Hepatic stellate cell (primary cell): ENCODE measurements at places on chromosomes 16 and 17.

GRCh38 chr16:3113765-3114479 is 1.5 kb downstream of the ZNF205 start:
- peak; percentile 48 for DNase-seq

- DNase-seq = no peak
These were observed 113.4 kb upstream of the CIBAR2 start for GRCh38 chr16:85225721-85226120.

DNA sequence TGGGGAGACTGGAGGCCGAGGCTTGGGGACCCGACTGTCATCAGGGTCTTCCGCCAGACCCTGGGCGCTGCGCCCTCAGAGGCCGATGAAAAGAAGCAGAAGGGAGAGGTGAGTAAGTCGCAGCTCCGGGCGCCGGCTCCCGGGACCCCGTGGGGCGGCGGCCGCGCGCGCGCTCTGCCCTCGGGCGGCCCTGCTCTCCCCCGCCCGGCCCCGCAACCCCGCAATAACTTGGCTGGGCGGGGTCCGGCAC is 392 bp upstream of the ABHD15 start:
- DNase-seq = no peak

GRCh38 chr16:84498223-84498610 is 6.2 kb downstream of the MEAK7 start:
- no peak for DNase-seq

GRCh38 chr16:25014500-25015147 is 545 bp downstream of the ARHGAP17 start:
- DNase-seq = no peak

- DNase-seq = no peak
These were observed 6.9 kb upstream of the KRT17 start for GRCh38 chr17:41631025-41631897.

DNA sequence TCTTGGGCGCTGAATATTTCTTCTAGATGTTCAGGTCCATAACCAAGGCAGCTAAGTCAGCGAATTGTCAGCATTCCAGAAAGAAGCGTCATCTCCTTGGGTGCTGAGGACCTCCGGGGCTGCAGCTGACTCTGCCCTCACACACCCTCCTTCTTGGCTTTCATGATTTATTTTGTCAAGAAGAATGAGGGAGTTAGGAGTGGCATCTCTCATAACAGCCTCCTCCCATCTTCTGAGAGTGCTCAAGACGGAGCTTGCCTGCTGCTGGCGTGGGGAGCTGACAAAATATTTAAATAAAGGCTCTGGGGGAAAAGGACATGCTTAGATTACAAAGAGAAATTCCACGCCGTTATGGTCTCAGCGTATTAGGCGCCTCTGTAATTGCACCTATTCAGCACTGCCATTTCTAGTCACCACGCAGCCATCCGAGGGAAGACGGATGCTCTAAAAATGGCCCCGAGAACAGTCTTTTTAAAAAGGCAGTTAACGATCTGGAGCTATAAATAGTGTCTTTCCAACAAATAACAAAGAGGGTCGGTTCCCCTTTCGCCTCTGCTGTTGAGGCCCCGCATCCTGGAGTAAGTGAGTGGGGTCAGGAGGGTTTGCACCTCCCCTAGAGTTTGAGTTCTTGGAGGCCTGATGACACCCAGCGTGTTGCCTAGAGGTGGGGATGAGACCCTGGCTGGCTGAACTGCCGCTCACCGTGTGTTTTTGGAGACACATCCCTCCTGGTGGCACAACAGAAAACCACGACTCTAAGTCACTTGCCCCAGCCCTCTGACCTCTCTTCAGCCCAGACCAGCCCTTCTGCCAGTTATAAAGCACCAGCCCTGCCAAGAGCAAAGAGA is 187.0 kb downstream of the CCDC182 start:
- DNase-seq = peak; percentile 78

DNA sequence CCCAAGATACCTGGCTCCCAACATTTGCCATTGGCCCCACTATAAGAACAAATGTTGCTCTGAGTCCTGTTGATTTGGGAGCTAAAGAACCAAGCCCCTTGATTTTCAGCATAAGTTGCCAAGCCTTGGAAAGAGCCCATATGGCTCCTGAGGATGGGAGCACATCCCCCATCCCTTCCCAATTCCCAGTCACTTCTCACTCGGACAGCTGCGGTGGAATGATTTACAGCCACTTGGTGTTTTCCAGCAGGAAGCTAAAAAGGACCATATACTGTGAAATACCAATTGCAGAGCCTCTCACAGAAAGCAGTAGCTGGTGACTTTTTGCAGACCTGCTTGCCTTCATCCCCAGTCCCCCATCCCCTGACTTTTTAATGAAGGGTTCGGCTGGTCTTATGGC is 524.6 kb downstream of the GRIN2A start:
- DNase-seq = no peak

DNA sequence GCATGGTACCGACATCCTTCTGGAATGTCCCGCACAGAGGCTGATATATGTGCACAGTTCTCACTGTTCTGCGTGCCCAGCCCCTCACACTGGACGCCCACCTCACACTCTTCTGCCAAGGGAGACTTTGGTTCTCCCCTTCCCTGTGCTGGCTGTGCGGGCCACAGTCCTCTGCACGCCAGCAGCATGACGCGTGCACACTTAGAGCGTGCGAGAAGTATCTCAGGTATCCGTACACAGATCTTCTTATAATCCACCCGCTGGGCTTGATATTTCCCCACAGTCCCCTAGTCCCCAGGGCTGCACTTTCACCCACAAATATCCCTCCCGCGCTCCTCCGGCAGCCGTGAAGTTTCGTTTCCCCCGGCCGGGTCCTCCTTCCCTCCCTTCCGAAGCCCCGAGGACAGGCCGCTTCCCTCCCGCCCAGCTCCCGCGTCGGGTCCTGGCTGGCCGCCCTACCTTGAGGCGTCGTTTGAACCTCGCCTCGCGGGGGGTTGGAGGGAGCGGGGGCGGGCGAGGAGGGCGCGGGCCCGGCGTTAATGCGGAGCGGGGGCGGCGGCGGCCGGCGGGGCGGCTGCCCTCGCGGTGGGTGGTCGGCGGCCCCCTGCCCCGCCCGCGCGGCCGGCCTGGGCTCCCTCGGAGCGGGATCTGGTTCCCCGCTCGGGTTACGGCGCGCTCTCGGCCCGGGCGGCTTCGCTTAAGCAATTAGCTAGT is 5.0 kb upstream of the FOXF1 start:
- no peak for DNase-seq

DNA sequence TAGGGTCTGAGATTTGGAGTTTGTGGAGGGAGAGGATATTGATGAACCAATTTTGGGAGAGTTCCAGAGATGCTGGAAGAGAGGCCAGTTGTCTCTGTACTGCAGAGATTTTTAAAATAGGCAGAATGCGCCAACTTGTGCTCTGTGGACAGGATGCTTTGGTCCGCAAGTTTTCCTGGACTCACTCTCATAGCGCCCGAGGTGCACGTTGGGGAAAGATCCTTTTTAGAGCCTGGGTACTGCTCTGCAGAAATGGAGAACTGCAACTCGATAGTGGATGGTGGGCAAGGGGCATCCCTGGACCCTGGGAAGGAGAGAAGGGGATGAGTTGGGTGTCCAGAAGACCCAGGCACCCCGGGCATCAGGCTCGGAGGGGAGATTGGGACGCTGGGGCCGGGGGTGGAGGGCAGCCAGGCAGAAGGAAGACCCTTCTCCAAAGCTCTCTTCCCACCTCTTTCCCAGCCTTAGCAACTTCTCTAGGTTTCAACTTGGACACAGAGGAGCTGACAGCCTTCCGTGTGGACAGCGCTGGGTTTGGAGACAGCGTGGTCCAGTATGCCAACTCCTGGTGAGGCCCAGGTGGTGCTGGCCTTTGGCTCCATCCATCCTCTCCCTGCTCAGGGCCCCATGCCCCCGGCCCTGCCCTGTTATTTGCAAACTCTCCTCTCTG is 590 bp downstream of the ITGAX start:
- no peak for DNase-seq

DNA sequence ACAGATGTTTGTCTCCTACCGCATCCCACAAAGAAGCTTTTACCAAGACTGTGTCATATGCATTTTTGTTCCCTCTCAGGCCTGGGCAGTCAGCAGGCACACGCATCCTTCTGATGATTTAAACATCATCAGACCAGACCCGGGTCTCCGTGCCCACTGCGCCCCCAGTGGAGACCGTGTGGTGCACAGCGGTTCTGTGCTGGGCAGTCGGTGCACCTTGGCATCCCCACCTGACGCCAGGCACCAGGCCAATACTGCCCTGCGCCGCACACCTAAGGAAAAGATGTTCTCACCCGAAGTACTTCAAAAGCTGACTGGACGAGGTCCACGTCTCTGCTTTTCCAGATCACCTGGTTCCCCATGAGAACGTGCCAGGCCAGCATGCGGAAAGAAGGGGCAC is 10.6 kb upstream of the PLD6 start:
- DNase-seq = no peak

- no peak for DNase-seq
These were observed 22.7 kb downstream of the MPP3 start for GRCh38 chr17:43810226-43810715.

- DNase-seq = no peak
These were observed 11.8 kb downstream of the MAP2K3 start for GRCh38 chr17:21296097-21297025.

DNA sequence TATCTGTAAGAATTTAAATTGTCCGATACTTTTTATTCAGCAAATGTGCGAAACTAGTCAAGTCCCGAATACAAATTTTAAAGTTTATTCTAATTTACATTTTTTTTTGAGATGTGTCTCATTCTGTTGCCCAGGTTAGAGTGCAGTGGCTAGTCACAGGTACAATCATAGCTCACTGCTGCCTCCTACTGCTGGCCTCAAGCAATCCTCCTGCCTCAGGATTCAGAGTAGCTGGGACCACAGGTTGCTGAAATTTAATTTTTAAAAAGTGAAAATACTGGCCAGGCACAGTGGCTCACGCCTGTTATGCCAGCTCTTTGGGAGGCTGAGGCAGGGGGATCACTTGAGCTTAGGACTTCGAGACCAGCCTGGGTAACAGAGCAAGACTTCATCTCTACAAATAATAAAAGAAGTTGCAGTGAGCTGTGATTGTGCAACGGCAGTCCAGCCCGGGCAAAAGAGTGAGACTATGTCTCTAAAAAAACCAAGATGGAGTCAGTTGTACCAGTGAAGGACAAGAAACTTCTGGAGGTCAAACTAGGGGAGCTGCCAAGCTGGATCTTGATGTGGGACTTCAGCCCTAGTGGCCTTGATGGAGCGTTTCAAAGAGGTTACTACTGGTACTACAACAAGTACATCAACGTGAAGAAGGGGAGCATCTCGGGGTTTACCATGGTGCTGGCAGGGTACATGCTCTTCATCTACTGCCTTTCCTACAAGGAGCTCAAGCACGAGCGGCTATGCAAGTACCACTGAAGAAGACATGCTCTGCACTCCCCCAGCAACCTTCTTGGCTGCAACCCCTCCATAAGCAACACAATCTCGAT is 5.6 kb downstream of the POLG2 start:
- no peak for DNase-seq

DNA sequence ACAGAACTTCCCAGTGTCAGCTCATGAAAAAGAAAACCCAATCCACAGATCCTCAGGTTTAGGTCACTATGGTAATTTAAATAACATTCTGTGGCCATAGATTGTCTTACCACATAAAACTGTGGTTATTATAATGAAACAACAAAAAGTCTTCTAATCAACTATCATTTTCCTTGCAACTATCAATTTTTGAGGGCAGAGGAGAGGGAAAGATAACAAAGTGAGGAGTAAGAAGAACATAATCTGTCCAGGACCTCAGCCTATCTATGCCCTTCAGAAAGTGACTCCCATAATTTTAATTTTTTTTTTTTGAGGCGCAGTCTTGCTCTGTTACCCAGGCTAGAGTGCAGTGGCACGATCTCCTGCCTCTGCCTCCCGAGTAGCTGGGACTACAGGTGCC is 4.0 kb upstream of the GGNBP2 start:
- DNase-seq = no peak

GRCh38 chr17:14389681-14390080 is 88.8 kb downstream of the HS3ST3B1 start:
- DNase-seq = no peak

DNA sequence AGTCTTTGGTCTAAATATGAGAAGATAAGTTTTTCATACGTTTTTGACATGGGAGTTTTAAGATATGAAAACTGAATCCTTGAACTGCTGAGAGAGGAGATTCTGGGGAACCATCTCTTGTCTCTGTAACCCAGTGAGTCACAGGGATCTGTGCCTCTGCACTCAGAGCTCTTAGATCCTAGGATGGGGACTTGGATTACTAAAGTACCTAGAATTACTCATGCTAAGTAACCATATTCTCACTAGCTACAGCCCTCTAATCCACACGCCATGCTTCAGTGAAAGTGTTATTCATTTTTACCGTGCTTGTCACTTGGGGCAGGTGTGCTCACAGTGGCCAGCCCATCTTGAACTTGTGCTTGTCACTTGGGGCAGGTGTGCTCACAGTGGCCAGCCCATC is 2.0 kb downstream of the MRM3 start:
- no peak for DNase-seq

DNA sequence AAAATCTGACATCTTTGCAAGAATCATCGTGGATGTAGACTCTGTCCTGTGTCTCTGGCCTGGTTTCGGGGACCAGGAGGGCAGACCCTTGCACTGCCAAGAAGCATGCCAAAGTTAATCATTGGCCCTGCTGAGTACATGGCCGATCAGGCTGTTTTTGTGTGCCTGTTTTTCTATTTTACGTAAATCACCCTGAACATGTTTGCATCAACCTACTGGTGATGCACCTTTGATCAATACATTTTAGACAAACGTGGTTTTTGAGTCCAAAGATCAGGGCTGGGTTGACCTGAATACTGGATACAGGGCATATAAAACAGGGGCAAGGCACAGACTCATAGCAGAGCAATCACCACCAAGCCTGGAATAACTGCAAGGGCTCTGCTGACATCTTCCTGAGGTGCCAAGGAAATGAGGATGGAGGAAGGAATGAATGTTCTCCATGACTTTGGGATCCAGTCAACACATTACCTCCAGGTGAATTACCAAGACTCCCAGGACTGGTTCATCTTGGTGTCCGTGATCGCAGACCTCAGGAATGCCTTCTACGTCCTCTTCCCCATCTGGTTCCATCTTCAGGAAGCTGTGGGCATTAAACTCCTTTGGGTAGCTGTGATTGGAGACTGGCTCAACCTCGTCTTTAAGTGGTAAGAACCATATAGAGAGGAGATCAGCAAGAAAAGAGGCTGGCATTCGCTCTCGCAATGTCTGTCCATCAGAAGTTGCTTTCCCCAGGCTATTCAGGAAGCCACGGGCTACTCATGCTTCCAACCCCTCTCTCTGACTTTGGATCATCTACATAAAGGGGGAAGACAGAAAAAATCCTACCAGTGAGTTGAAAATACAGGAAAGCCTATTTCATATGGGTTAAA is at the start of gene G6PC1:
TSS of gene G6PC1 (plus strand) at position 340 of the 872 bp plus-strand sequence. CDS start at position 418, 78 bp downstream.
- no peak for DNase-seq
